ENCODE measurements at places on chromosomes 2 and 18. TPM values are rescaled to one million over a fixed set of nuclear protein-coding genes. Genes with fewer than 3 reads are reported as not detected.

- DNase-seq = no peak
These were observed 40.2 kb downstream of the TMEM177 start for GRCh38 chr2:119719261-119719627.

The ZNF892 gene
- polyA plus RNA-seq = 7.6 TPM

The STEAP3 gene
- 1.3 TPM for polyA plus RNA-seq

- DNase-seq = no peak
These were observed 195.9 kb downstream of the NEDD4L start for GRCh38 chr18:58239879-58240278.

The ING5 gene
- polyA plus RNA-seq = 50.6 TPM

DNA sequence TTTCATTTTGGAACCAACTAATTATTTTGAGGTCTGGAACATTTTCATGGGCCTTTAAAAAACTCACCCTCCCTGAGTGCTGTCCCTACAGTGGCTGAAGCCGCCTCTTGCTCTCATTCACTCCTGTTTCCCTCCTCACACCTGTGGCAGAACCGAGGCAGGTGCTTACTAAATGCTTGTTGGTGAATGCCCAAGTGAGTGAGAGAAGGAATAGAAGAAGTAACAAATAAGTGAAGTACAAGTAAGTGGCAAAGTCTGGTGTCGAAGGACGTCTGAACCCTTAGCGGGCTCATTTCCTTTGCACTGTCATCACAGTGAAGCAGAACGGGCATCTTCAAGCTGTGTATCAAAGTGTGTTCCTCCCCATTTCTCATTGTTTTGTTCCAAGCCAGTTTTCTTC lies 135.2 kb downstream of the RHBDD1 start:
- DNase-seq = no peak

GRCh38 chr2:38584881-38585280 lies 17.8 kb downstream of the HNRNPLL start:
- no peak for DNase-seq

- no peak for DNase-seq
These were observed 2.5 kb downstream of the CABLES1 start for GRCh38 chr18:23137788-23138216.

- DNase-seq = no peak
These were observed 10.2 kb downstream of the MTERF4 start for GRCh38 chr2:241091734-241092445.

GRCh38 chr2:44752761-44753160 lies 188.7 kb upstream of the SIX3 start:
- DNase-seq = no peak

- no peak for DNase-seq
These were observed 2.1 kb upstream of the EMILIN1 start for GRCh38 chr2:27076323-27076722.

GRCh38 chr2:13649918-13650317 lies 933.2 kb downstream of the TRIB2 start:
- no peak for DNase-seq

DNA sequence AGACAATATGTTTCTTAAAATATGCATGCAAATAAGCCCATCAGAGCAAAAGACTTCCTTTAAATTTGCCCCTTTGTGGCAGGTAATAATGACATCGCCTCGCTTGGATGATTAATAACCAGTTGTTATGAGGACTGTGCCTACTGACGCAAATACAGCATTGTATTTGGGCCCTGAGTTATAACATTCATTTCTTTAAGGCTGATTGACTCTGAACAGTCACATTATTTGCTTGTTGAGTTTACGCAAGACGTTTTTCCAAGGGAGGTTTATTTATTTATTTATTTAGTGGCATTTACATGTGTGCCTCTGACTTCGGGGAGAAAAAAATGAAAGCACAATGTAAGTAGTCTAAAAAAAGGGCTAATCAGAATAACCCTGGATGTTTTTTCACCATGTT lies 88.3 kb downstream of the SLC8A1 start:
- no peak for DNase-seq

GRCh38 chr18:78240101-78240500 lies 739.5 kb upstream of the SALL3 start:
- no peak for DNase-seq

- DNase-seq = no peak
These were observed 2.1 kb downstream of the NABP1 start for GRCh38 chr2:191679818-191680600.

DNA sequence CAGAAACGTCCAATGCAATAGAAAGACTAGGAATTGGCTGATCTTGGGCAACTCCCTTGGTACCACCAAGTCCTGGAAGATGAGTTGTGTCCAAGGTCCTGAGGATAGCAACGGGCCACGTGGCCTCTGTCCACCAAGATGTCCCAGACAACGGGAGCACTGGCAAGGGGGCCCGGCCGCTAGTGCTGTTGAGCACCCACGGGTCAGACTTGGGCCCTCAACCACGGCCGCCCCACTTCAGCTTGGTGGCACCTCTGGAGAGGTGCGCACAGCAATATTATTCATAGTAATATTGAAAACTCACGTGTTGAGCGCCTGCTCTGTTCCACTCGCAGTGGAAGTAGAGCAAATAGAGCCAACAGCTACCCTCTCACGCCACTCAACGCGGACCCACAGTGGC lies 19.0 kb downstream of the PASK start:
- DNase-seq = no peak

DNA sequence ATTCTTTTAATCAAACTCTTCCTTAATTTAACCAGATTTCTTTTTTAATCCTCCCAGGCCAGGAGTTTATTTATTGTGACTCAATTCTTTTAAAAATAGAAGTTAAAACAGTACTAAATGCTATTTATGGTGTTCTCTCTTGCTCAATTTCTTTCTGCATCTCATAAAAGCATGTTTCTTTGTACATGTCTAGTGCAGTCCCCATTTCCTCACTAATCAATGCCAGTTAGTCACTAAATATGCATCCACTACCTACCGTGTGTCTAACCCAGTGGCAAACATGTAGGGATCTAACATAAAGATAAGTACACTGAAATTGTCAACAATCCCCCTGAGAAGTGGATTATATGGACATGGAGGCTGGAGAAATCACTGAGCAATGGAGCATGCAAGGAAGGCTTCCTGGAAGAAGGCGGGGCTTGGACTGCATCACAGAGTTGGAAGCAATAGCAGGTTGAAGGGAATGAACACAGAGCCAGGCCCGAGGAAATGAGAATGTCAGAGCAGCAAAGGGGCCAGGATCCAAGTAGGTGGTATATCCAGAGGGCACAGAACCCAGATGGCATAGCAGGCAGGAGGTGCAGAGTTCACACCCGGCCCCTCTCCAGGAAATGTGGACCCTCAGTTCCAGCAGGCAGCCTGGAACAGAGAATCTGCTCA lies 105.3 kb upstream of the FOSL2 start:
- DNase-seq = no peak

The GALNT5 gene
- polyA plus RNA-seq = 0.70 TPM

The COLEC11 gene
- 3.4 TPM for polyA plus RNA-seq

The DOK1 gene
- polyA plus RNA-seq = 7.4 TPM

DNA sequence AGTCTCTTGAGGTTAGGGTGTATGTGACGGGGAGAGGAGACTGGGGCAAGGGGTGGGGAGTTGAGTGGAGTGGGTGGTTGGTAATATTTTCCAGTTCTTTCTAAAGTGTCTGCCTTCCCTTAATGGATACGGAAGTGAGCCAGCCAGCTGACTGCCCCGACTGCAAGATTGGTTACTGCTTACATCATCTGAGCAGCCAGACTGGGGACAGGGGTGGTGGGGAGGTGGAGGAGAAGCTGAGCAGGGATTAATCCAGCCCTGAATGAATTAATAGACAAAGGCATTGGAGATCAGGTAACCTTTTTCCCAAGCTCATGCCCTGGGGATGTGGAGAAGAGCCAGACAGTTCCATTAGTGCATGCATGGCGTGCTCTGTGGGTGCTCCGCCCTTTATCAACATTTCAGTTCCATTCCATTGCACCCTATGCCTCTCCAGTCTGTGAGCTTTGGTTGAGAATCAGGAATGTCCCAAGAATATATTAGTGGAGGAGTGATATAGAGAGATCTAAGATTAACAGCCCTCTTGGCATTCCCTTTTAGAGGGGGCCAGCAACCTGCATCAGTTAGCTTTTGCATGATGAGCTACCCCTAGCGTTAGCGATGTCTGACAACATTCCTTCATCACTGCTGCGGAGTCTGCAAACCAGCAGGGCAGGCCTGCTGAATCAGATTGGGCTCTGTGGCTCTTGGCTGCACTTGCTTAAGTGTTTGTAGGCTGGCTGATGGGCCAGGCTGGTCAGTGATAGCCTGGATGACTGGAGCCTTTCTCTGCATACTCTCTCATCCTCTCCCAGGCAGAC lies 67.4 kb downstream of the TNP1 start:
- no peak for DNase-seq

DNA sequence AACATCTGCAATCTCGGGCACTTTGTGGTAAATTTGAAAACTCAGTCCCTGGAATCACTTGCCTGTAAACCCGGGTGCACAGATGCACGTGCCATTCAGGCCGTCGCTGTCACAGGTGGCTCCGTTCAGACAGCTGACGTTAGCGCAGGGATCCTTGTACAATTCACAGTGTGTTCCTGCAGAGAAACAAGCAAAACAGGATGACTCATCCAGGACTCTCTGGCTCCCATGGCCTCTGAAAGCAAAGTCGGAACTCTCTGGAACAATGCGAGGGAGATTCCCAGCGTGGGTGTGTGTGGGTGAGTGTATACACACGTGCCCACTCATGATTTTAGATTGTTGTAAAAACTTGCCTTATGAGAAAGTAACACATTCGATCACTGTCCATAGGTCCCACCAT lies 136.1 kb upstream of the PID1 start:
- DNase-seq = no peak

The RPS27A gene
- polyA plus RNA-seq = 1,779 TPM

All from left kidney (tissue), 8 donors.